ENCODE measurements at places on chromosomes 11 and 22. TPM values are rescaled to one million over a fixed set of nuclear protein-coding genes. Genes with fewer than 3 reads are reported as not detected.

DNA sequence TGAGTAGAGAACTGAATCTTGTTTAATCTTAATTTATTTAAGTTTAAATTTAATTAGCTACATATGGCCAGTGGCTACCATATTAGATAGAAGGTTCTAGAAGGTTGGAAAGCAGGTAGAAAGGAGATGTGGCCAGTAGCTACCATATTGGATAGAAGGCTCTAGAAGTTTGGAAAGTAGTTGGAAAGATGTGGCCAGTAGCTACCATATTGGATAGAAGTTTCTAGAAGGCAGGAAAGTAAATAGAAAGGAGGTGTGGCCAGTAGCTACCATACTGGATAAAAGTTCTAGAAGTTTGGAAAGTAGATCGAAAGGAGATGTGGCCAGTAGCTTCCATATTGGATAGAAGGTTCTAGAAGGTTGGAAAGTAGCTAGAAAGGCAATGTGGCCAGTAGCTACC, 2.2 kb downstream of the CRYBA4 start:
- no peaks in the 10 kb centered on the region for H3K4me1 ChIP-seq
- DNase-seq: no peak
- H3K36me3 ChIP-seq: no peaks in the 10 kb centered on the region
- no peaks in the 10 kb centered on the region for H3K27me3 ChIP-seq

DNA sequence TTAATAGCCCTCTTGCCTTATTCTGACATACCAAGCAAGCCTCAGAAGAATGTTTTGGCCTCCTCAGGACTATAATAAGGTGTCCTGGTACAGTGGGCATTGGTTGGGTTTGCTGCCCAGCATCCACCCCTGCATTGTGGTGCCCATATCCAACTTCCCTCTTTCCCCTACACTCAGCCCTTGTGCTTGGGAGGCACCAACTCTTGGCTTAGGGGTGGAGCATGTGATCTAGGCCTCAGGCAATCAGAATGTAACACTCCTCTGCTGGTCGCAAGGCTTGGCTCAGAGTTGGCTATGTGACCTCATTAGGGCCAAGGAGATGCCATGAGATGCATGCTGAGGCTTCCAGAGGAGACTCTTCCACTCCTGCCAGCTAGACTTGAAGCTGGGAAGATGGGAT, 123.0 kb downstream of the CSNK2A3 start:
- H3K27ac ChIP-seq: no peak overlapping the region
- DNase-seq: no peak
- H3K27me3 ChIP-seq: no peaks in the 10 kb centered on the region
- H3K36me3 ChIP-seq: no peaks in the 10 kb centered on the region

DNA sequence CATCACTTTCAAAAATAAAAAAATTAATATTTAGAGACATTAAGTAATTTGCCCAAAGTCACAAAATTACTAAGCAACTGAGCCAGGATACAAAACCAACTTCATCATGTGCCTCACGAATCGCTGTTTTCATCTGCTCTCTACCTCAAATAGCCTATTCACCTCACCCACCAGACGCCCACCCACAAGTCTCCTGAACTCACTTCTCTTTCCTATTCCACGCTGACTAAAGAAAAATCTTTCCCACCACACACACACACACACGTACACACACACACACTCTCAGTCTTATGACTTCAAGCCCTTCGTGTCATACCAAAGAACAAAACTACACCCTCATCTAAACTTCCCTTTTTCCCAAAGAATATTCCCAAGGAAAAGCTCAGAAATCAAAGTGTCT, 2.2 kb downstream of the OR8B12 start:
- H3K27ac ChIP-seq: no peak overlapping the region
- no peaks in the 10 kb centered on the region for H3K27me3 ChIP-seq
- H3K36me3 ChIP-seq: no peaks in the 10 kb centered on the region
- H3K4me3 ChIP-seq: no peak overlapping the region
- no peaks in the 10 kb centered on the region for H3K4me1 ChIP-seq

DNA sequence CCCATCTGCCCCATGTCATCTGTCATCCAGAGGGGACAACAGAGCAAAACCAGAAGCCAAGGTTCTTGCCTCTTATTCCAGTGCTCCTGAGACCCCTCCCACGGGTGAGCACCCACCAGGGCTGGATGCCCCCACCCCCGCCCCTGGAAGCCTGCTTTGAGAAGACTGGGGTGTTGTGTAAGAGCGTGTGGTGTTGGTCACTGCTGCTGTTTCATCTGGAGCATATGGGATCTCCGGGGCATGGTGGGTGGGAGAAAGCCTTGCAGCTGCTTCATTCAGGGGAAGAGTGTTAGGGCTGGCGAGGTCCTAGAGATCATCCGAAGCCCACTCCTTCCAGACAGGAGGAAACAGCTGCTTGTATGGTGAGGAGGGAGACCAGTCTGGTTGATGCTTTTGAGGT, 54.1 kb downstream of the CHRDL2 start:
- H3K27me3 ChIP-seq: no peaks in the 10 kb centered on the region
- H3K4me3 ChIP-seq: no peak overlapping the region
- peaks cover 26% of the 10 kb centered on the region for H3K4me1 ChIP-seq
- H3K27ac ChIP-seq: peak overlapping the region; percentile 93

- no peaks in the 10 kb centered on the region for H3K27me3 ChIP-seq
- H3K4me1 ChIP-seq: no peaks in the 10 kb centered on the region
Observed at GRCh38 chr11:122755941-122756340, 82.4 kb upstream of the CRTAM start.

GRCh38 chr11:37908219-37908548, 1310.1 kb upstream of the RAG2 start:
- DNase-seq: no peak
- no peak overlapping the region for H3K4me3 ChIP-seq
- no peak overlapping the region for H3K27ac ChIP-seq
- no peaks in the 10 kb centered on the region for H3K36me3 ChIP-seq
- no peaks in the 10 kb centered on the region for H3K27me3 ChIP-seq

DNA sequence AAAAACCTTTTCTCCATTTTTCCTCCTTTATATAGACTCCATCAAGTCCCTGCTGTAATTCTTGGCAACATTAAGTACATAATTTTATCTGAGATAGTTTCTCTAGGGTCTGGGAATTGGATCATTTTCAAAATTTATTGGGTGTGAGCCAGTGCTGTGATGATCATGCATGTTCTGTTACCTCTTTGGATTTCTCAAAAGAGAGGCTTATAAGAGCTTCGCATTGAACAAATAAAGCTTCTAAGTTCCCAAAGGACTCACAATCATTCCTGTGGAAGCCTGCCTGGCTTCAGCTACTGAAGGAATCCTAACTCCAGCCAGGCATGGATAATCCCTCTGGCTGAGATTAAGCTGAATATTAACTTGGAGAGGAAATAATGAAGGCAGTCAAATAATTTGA, 208.5 kb downstream of the RAB38 start:
- H3K27me3 ChIP-seq: no peaks in the 10 kb centered on the region
- no peak overlapping the region for H3K4me3 ChIP-seq
- H3K4me1 ChIP-seq: no peaks in the 10 kb centered on the region
- H3K36me3 ChIP-seq: no peaks in the 10 kb centered on the region

Gene HORMAD2
- total RNA-seq: not detected

Gene CCDC87
- total RNA-seq: not detected

Gene NXPE2
- not detected for total RNA-seq

Gene STK33
- total RNA-seq: 12.4 TPM
